ENCODE measurements at places on chromosomes 3 and 15. TPM values are rescaled to one million over a fixed set of nuclear protein-coding genes. Genes with fewer than 3 reads are reported as not detected.

DNA sequence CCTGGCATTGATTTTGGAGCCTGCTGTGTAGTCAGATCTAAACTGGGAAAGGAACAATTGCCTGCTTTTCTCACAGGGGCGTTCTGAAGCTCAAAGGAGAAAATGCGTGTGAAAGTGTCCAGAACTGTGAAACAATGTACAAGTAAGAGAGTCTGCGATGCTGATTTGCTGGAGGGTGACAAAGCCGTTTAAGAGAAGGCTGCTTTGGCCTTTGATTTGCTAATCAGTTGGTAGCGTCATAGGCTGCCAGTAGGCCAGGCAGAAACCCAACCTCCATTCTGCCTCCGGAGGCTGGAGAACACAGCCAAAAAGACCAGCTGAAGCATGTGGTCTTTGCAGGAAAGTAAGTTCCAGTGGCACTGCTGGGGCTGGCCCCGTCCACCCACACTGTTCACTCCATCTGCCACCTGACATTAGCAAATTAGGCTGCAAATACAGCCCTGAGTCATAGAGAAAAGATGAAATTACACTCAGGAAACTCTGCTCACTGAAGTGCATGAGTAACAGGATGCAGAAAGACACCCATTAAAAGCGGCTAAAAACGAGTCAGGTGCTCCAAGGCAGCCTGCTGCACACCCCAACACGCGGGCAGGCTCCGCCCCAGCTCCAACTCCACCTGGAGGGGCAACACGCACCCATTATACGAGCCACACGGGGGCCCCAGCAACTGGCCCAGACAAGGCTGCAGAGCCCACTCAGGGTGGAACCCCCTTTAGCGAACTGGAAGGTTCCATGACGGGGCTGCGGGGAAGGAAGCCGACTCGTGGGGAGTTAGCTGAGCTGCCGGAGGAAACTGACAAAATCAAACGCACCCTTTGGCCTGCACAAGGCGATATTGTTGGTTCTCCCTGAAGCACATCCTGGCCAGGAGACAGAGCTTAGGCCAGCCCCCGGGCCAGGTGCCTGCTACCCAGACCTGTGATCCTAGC is 31.6 kb downstream of the ZDHHC19 start:
- H3K27ac ChIP-seq = peak overlapping the region; percentile 61
- no peaks in the 10 kb centered on the region for H3K36me3 ChIP-seq
- DNase-seq = peak; percentile 83

- DNase-seq = no peak
- peaks cover 12% of the 10 kb centered on the region for H3K27me3 ChIP-seq
- H3K27ac ChIP-seq = no peak overlapping the region
- H3K4me1 ChIP-seq = peaks cover 38% of the 10 kb centered on the region
- no peaks in the 10 kb centered on the region for H3K36me3 ChIP-seq
- H3K4me3 ChIP-seq = peak overlapping the region; percentile 42
Observed at GRCh38 chr15:40436116-40436891, 4.4 kb upstream of the BAHD1 start.

Gene IQCH
- 2.1 TPM for total RNA-seq

- H3K27me3 ChIP-seq = no peaks in the 10 kb centered on the region
- H3K4me1 ChIP-seq = peaks cover 21% of the 10 kb centered on the region
- H3K36me3 ChIP-seq = no peaks in the 10 kb centered on the region
- DNase-seq = peak; percentile 69
- no peak overlapping the region for H3K27ac ChIP-seq
Observed at GRCh38 chr3:66582721-66583423, 82.0 kb upstream of the LRIG1 start.

Gene SLC22A14
- not detected for total RNA-seq

- DNase-seq = no peak
- no peak overlapping the region for H3K4me3 ChIP-seq
- H3K27ac ChIP-seq = no peak overlapping the region
- no peaks in the 10 kb centered on the region for H3K36me3 ChIP-seq
- no peaks in the 10 kb centered on the region for H3K4me1 ChIP-seq
- H3K27me3 ChIP-seq = no peaks in the 10 kb centered on the region
Observed at GRCh38 chr3:99712291-99712954, 74.0 kb downstream of the COL8A1 start.

- no peak overlapping the region for H3K27ac ChIP-seq
- no peaks in the 10 kb centered on the region for H3K27me3 ChIP-seq
- H3K4me3 ChIP-seq = no peak overlapping the region
- no peaks in the 10 kb centered on the region for H3K36me3 ChIP-seq
Observed at GRCh38 chr3:64216274-64217147, 8.8 kb downstream of the PRICKLE2 start.

DNA sequence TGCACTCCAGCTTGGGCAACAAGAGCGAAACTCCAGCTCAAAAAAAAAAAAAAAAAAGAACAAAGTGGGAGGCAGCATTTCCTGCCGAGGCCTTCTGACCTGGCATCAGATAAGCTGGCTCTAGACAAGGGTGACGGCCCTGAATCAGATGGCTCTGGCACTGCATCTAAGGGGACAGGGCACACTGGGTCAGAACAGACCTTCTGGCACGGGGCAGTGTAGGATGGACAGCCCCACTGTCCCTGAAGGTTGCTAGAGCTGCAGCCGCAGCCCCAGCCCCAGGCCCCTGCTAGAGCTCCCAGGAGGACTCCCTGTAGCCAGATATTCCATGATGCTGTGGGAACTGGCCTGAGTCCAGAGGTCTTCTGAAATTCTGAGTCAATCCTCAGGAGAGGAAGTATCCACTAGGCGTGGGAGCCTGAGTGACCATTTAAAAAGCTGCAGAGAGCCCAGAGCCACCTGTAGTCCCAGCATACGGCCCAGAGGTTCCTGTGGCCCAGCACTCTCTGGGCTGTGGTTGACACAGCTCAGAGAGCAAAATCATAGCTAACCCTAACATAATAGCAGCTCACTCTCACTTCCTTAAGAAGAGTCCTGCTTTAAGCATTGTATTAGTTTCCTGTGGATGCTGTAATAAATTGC is 69.2 kb upstream of the MFGE8 start:
- no peaks in the 10 kb centered on the region for H3K36me3 ChIP-seq
- H3K4me3 ChIP-seq = no peak overlapping the region
- no peak for DNase-seq
- no peaks in the 10 kb centered on the region for H3K27me3 ChIP-seq

Gene LRRIQ4
- not detected for total RNA-seq

DNA sequence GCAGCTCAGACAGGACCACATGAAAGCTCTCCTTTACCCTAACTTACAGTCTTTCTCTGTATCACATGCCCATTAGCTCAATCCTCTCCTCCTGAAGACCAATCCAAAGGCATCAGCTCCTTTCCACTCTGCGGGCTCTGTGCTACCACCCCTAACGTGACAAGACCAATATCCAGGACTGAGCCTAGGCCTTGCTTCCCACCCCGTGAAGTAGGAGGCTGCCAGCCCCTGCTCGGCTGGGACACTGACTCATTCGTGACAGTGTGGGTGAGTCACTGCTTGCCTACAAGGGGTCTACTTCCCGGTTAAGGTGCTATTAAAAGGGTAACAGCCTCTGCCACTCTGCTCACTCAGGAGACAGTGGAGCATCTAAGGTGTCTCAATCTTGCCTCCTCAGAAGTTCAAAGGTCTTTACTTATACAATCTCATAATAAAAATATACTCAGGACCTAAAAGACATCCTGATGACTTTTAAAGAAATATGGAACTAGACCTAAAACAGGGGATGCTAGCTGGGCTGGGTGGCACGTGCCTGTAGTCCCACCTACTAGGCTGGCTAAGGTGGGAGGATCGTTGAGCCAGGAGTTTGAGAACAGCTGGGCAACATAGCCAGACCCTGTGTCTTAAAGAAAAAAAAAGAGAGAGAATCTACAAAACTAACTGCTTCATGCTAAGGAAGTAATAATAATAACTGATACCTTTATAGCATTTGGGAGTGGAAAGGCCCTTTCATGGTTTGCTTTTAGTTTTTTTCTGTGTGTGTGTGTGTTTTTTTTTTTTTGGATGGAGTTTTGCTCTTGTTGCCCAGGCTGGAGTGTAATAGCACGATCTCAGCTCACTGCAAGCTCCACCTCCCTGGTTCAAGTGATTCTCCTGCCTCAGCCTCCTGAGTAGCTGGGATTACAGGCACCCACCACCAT is 55.0 kb downstream of the TMEM44 start:
- H3K4me1 ChIP-seq = peaks cover 2% of the 10 kb centered on the region
- no peaks in the 10 kb centered on the region for H3K36me3 ChIP-seq
- H3K27me3 ChIP-seq = no peaks in the 10 kb centered on the region
- H3K27ac ChIP-seq = no peak overlapping the region

Gene CNTN4
- total RNA-seq = not detected

- DNase-seq = no peak
- no peak overlapping the region for H3K27ac ChIP-seq
- H3K4me3 ChIP-seq = no peak overlapping the region
Observed at GRCh38 chr3:146326875-146327543, 76.1 kb upstream of the PLSCR4 start.

DNA sequence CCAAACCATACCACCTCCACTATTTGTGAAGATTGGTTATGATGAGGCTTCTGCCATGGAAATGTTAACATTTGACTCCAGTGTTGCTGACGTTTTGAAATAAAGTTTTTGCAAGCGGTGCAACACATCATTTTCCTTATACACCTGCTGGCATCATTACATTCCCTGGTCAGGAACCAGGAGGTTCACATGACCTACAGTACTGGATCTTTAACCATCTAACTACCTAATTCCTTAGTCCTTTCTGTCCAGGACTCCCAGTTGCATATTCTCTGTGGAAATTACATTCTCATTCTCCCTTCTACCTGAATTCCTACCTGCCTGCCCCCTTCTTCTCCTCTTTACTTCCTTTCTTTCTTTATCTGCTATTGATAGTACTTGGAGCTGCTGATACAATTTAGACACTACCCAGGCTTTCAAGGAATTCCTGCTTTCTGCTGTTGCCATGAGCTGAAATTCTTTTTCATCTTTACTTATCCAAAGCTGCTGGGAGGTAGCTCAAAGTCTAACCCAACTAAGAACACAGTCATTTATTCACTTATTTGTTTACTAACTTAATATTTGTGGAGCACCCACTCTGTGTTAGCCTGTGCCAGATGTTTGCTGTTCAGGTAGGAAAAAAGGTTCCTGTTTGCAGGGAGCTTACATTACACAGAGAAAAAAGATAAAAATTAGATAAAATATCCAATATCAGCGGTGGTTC is 144.2 kb downstream of the EDEM1 start:
- H3K27me3 ChIP-seq = no peaks in the 10 kb centered on the region
- no peaks in the 10 kb centered on the region for H3K36me3 ChIP-seq
- no peaks in the 10 kb centered on the region for H3K4me1 ChIP-seq
- DNase-seq = no peak
- no peak overlapping the region for H3K4me3 ChIP-seq

DNA sequence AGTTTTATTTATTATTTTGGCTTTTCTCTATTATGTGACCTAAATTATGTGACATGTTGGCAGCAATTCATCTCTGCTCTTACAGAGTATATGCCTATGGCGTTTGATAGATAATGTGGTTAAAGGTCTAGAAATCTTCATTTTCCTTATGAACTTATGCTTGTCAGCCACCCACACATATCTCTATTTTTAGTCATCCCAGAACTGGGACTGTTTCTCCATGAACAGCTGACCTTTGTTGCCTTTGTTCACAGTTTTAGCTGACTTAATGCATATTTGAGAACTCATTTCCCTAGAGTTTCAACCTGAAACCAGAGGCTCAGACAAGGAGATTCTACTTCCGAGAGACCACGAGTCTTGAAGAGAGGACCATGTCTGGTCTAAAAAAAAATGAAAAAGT is 176.5 kb downstream of the RAP2B start:
- no peak overlapping the region for H3K4me3 ChIP-seq
- no peak for DNase-seq
- H3K4me1 ChIP-seq = no peaks in the 10 kb centered on the region
- H3K36me3 ChIP-seq = no peaks in the 10 kb centered on the region
- H3K27ac ChIP-seq = no peak overlapping the region

Gene PLA1A
- total RNA-seq = not detected

DNA sequence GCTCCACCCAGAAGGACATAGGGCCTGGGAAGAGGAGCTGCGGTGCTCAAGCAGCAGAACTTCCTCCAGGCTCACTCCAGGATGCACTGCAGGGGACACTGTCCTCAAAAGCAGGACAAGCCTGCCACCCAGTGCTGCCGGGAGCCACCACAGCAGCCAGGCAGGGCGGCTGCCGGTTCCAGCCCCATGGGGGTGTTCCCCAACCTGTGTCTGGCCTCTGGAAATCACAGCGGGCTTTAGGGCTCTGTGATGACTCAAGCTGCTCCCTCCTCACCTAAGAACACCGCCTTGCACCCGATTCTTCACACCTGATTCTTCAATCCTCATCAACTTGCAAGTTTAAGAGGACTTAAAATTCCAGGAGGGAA is 71.9 kb upstream of the SLC6A11 start:
- H3K4me1 ChIP-seq = no peaks in the 10 kb centered on the region
- no peak overlapping the region for H3K27ac ChIP-seq
- DNase-seq = peak; percentile 5
- H3K27me3 ChIP-seq = no peaks in the 10 kb centered on the region
- H3K4me3 ChIP-seq = no peak overlapping the region

GRCh38 chr3:16600780-16601536 is 4.3 kb downstream of the DAZL start:
- H3K4me3 ChIP-seq = no peak overlapping the region
- no peaks in the 10 kb centered on the region for H3K27me3 ChIP-seq
- H3K27ac ChIP-seq = no peak overlapping the region
- peaks cover 10% of the 10 kb centered on the region for H3K4me1 ChIP-seq
- peak; percentile 72 for DNase-seq

Gene SLC12A8
- total RNA-seq = not detected

GRCh38 chr3:135944831-135945230 is 20.7 kb upstream of the PPP2R3A start:
- no peaks in the 10 kb centered on the region for H3K27me3 ChIP-seq
- H3K4me3 ChIP-seq = no peak overlapping the region
- no peak for DNase-seq
- H3K27ac ChIP-seq = no peak overlapping the region

DNA sequence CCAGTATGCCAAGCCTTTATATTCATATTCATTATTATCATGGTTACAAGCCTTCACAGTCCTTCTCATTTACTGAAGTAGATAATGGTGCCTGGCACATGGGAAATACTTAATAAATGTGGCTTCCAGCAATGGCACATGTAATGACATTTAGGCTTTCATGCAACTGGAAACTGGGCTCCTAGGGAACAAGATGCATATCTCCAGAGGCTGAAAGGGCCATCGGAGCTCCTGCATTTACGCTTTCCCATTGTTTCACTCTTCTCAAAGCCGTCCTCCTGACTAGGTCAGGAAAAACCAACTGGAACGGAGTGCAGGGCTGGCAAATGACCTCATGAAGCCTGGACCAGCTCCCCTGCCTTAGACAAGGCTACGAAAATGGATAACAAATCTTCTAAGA is 474.9 kb downstream of the MAGI1 start:
- DNase-seq = no peak
- no peaks in the 10 kb centered on the region for H3K27me3 ChIP-seq
- no peaks in the 10 kb centered on the region for H3K4me1 ChIP-seq
- no peaks in the 10 kb centered on the region for H3K36me3 ChIP-seq
- no peak overlapping the region for H3K27ac ChIP-seq

GRCh38 chr3:77873598-77873997 is 833.7 kb downstream of the ROBO2 start:
- no peaks in the 10 kb centered on the region for H3K27me3 ChIP-seq
- H3K4me3 ChIP-seq = no peak overlapping the region
- H3K4me1 ChIP-seq = no peaks in the 10 kb centered on the region
- no peak overlapping the region for H3K27ac ChIP-seq

Gene PTH1R
- total RNA-seq = not detected
